ENCODE measurements at places on chromosomes 2 and 18.

DNA sequence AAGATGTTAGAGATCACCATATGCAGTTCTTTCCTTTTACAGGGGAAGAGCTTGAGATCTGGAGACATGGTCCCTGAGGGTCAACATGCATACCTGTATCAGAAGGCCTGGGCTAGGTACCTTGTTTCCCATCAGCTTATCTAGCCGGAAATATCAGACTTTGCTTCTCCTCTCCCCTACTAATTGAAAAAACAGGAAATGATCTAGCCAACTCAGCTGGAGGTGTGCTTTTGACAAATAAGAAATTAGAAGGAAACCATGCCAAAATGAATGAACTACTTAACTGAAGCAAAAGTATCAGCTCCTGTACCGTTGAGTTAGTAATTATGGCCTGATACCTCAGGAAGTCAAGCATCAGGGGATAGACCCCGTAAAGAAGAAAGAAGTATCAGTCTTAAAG, 20.4 kb downstream of the PKP4 start:
- DNase-seq, result no peak

DNA sequence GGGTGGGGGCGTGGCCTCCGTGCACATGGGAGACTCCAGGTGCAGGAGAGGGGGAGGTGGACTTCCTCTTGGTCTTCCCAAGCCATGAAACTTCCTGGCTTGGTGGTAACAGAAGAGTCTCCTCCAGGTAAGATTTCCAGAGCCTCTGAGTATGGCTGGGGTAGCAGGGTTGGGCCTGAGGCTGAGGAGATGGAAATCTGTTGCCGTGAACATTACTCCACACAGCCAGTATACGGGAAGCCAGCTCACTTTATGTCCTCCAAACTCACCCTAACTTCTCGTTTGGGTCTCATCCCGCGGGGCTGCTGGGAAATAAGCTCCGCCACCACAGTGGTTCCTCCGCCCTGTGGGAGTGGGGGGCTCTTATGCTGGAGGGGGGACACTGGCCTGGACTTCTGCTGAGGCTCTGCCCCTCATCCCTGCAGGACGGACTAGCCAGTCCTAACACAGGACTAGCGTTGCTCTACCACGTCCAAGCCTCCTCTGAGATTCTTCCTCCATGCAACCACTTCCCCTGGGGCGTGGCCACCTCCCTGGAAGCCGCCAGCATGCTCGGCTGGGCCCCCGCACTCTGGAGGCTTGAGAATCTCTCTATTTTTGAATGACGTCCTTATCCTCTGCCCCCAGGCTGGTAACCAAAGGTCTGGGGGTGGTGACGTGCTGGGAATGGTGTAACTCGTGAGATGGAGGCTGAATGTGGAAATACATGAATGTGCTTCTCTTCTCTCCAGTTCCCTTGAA, 777 bp upstream of the RAB17 start:
- DNase-seq, result no peak

GRCh38 chr18:37265382-37265781, 300.2 kb downstream of the CELF4 start:
- no peak for DNase-seq

GRCh38 chr2:18440141-18440661, 120.3 kb downstream of the RDH14 start:
- no peak for DNase-seq

- no peak for DNase-seq
These were observed 54.4 kb downstream of the SLC4A3 start for GRCh38 chr2:219681694-219682300.

- no peak for DNase-seq
These were observed 16.4 kb downstream of the CRIM1 start for GRCh38 chr2:36371928-36372391.

DNA sequence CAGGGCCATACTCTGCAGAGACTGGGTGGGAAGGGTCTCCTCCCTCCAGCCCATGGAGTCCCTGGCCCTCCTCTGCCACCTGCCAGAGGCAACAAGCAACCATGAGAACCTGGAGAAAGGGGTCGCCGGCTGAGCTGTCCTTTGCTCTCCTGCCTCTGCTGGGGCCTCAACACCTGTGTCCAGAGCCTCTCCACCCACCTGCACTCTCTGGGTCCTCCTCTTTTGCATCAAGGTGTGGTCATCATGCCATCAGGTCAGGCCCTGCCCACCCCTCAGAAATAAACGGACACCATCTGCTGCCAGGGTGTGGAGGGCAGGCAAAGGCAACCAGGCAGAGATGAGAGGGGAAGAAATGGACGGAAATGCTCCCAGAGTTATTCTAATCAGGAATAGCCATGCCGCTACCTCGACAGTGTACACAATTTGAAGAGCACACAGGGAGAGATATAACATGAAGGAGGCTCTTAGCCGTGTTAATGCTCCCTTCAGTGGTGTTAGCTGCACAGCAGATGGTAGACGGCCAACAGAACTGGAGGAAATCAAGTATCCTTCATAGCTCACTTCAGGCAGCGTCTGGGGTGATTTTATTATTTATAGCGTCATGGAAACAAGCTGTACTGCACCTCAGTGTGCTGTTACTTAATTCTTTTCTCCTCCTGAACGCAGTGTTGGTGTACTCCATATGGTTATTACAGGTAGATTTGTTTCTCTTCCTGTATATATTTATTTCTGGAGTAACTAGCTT, 247.9 kb downstream of the TSN start:
- DNase-seq, result peak; percentile 67

DNA sequence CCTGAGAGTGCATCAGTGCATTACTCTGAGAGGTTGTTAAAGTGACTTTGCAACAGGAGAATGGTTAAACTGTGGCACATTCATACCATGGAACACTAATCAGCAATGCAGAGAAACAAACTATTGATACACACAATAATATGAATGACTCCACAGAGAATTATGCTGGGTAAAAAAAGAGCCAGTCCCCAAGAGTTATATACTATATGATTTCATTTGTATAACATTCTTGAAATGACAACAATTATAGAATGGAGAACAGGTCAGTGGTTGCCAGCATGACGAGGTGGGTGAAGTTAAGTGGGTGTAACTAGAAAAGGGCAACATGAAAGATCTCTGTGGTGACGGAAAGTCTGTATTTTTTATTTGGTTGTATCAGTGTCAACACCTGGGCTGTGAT, 3.0 kb upstream of the NT5C1B start:
- DNase-seq, result no peak

DNA sequence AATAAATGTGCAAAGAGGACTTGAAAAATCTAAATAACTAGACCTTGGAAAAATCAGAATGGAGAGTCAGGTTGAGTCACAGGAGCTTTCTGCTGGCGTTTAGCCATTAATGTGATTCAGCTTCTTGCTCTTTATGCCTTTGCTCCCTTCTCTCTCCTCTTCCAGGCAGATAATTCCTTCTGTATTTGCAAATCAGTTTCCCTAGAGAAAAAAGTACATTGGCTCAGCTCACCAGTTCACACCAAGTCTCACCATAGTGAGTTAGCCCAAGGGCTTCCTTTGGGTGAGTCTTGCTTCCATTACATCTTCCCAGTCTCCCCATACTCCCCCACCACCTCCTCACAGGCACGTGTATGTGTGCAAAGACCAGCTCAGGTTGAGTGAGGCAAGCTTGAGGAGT, 73.6 kb downstream of the CYBRD1 start:
- no peak for DNase-seq

- DNase-seq, result no peak
These were observed 69.3 kb downstream of the KCNG2 start for GRCh38 chr18:79866889-79867574.

GRCh38 chr2:85893428-85894258, 4.9 kb upstream of the ST3GAL5 start:
- DNase-seq, result no peak

GRCh38 chr2:133568598-133568997, 335 bp upstream of the NCKAP5 start:
- no peak for DNase-seq

DNA sequence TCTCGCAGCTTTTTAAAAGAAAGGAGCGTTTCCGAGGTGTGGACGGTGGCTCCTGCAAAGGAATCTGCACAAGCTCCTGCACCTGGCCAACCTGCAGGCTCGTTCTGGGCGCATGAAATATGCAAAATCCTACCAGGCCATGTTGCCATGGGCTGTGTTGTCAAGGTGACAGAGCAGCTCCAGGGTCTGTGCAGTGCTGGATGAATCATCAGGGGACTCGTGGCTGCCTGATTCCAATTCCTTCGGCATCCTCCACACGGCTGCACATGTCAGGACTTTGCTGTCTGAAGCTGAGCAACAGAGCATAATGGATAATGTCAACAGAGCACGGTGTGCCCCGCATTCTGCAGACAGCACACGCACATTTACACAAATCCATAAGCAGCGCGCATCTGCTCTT, 120.5 kb downstream of the EIPR1 start:
- no peak for DNase-seq

DNA sequence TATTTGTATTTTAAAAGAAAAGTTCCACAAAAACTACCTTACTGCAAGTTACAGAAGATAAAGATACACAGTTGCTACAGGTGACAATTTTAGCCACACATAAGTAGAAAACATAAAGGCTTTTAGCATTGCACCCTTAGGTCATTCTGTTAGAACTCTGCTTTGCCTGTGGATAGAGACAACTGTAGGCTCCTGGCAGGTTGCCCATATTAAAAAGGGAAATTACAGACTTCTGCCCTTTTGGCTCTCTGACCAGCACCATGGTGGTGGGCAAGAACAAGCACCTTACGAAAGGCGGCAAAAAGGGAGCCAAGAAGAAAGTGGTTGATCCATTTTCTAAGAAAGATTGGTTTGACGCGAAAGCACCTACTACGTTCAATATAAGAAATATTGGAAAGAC, 223.3 kb downstream of the MC4R start:
- DNase-seq, result no peak

DNA sequence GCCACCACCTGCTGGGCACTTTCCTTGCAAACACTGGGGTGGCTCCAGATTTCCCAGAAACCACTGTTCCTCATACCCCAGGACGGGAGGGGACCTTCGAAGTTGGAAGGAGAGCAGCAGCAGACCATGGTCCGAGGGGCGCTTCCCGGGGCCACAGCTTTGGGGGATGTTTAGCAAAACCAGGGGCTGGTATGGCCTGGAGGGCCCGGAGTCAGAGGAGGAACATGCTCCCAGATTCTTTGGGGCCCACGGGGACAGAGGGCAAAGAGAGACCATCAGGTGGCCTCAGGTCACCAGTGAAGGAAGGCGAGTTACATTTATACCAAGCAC, 25.3 kb downstream of the HS6ST1 start:
- DNase-seq, result no peak

- DNase-seq, result no peak
These were observed 61.3 kb downstream of the TMEM247 start for GRCh38 chr2:46540496-46541331.

DNA sequence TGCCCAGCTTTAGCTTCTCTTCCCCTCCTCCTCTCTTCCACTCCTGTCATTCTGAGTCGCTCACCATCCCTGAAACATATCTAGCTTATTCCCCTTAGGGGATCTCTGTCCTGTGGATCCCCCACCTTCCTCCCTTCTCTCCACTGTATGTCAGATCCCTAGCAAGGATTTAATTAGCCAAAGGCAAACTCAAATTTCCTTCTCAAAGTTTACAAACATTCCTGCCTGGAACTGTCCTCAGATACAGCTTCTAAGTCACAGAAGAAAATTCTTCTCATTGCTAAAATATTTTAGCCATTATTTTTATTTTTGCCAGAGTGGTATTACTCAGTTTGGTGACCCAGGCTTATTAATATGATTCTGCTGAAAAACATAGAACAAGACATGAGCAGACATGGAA, 315.3 kb downstream of the CYP26B1 start:
- no peak for DNase-seq

DNA sequence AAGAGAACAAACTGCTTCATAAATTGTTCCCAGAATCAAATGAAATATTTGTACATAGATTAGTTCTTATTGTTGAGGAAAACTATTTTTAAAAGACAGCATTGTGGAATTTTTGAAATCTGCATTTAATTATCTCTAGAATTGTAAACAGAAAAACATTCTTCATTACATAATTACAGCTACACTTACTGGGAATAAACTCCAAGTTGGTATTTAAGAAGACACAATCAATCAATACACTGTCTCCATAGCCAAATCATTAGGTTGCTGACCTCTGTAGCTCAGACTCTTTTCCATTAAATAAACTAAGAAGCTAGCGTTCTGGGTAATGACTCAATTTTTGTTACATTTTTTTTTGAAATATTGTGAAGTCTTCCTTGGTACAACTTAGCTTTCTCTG, 70.2 kb upstream of the PIEZO2 start:
- DNase-seq, result no peak

- DNase-seq, result peak; percentile 64
These were observed 12.6 kb upstream of the ID2 start for GRCh38 chr2:8669157-8669817.

- no peak for DNase-seq
These were observed 78.2 kb upstream of the UXS1 start for GRCh38 chr2:106272216-106272807.

- no peak for DNase-seq
These were observed 322.5 kb downstream of the ARHGAP15 start for GRCh38 chr2:143451642-143452281.

DNA sequence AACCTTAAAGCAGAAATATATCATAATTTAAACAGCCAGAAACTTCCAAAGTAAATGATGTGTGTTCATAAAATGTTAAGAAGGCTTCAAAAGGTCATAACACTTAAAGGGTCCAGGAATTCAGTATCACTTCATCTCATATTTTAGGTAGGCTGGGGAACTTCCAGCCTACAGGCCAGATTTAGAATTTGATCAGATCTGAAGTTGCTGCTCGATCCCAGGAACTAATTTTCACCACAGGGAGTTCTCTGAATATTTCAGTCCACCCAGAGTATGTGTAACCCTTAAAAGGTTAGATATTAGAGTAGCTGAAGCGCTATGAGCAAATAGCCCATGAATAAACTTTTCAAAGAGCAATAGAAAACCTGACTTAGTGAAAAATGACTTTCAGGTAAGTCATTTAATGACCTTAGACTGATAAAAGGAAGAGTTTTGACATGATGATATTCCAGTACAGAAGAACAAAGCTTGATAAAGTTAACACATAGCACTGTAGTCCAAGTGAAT, 1.7 kb downstream of the WIPF1 start:
- DNase-seq, result no peak

GRCh38 chr2:187982668-187983067, 309.0 kb upstream of the GULP1 start:
- no peak for DNase-seq

- no peak for DNase-seq
These were observed 18.3 kb upstream of the CNOT11 start for GRCh38 chr2:101234169-101234938.

Data from vagina (tissue), 2 donors.